ENCODE measurements at places on chromosomes 5 and 9.

DNA sequence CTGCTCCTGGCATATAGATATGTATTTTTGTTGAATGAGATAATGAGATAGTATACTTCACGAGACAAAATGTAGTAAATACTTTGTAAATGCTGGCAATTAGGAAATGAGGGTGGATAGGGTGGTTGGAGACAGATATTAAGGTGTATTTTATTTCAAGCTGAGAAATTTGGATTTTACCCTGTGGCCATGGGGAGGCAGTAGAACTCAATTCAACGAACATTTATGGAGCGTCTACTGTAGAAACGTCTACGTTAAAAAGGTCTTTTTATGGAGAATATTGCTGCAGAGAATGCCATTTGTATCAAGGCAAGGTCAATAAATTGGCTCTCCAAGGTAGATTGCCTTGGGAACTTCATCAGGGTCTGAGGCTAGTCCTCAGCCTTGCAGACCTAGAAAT lies 21.5 kb upstream of the RALGPS1 start:
- no peak for DNase-seq

DNA sequence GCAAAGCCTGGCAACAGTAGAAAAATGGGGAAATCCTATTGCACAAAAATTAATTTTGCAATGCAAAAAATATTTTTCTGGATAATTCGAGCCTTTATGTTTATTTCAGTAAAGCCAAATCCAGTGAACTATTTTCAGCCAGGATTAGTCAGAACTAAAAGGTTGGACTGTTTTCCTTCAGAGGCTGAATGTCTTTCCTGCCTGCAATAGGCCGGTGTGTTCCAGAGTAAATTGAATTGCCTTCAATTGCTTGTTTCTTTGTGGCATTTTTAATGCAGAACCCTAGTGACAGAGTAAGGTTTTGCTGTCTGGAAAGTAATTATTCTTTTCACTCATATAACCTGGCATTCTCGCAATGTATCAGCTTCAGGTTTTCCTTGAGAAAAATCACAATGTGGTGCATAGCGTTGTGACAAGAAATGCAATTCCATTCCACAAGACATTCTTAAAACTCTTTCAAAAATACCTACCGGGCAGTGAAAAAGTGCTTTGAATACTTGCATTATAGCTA lies 183.7 kb downstream of the GLIS3 start:
- DNase-seq = no peak

DNA sequence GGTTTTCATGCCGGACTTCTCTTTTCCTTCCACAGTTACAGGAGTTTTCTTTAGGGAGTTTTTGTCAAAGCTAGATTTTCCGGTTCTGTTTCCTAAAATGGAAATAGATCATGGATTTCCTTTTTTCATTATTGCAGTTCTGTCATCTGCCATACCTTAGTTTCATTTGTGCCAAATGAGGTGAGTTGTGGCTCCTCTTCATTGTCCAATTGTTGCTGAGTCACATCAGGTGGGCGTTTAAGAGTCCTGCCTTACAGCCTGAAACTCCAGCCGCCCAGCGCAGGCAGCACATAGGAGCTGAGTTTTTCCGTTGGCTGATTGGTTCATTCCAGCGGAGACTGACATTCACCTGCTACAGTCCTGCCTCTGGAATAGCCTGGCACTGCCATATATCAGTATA lies 14.1 kb downstream of the SLC25A25 start:
- no peak for DNase-seq

GRCh38 chr5:88108490-88109279 lies 160.0 kb downstream of the TMEM161B start:
- no peak for DNase-seq

Data from stimulated activated CD8-positive, alpha-beta memory T cell treated with anti-CD3 and anti-CD28 coated beads, Interleukin-4, amount 100 ng/mL, for 24 hours (primary cell).